Esophagus mucosa (tissue), 1 donor: ENCODE measurements at places on chromosomes 5 and 9. TPM values are rescaled to one million over a fixed set of nuclear protein-coding genes. Genes with fewer than 3 reads are reported as not detected.

IFNA2 gene
- total RNA-seq, result not detected

PAPPA gene
- total RNA-seq, result 9.4 TPM

PPWD1 gene
- total RNA-seq, result 16.6 TPM

ARHGEF39 gene
- total RNA-seq, result 2.4 TPM

HTR4 gene
- total RNA-seq, result 0.08 TPM

PTBP3 gene
- 165 TPM for total RNA-seq

OSMR gene
- 23.1 TPM for total RNA-seq

FOXD4 gene
- 0.28 TPM for total RNA-seq

SPATA31C1 gene
- total RNA-seq, result not detected

TRIM14 gene
- total RNA-seq, result 31.0 TPM

LCN1 gene
- not detected for total RNA-seq

TOR4A gene
- 15.4 TPM for total RNA-seq

VLDLR gene
- total RNA-seq, result 26.6 TPM

ROR2 gene
- total RNA-seq, result 2.5 TPM

FBP2 gene
- total RNA-seq, result not detected

F2R gene
- total RNA-seq, result 2.3 TPM

CCDC152 gene
- not detected for total RNA-seq

TAF1L gene
- total RNA-seq, result not detected

GABRA6 gene
- not detected for total RNA-seq
